ENCODE measurements at places on chromosomes 5 and 9.

- DNase-seq, result no peak
Measured at GRCh38 chr9:38253200-38253599, 139.3 kb upstream of the ALDH1B1 start.

DNA sequence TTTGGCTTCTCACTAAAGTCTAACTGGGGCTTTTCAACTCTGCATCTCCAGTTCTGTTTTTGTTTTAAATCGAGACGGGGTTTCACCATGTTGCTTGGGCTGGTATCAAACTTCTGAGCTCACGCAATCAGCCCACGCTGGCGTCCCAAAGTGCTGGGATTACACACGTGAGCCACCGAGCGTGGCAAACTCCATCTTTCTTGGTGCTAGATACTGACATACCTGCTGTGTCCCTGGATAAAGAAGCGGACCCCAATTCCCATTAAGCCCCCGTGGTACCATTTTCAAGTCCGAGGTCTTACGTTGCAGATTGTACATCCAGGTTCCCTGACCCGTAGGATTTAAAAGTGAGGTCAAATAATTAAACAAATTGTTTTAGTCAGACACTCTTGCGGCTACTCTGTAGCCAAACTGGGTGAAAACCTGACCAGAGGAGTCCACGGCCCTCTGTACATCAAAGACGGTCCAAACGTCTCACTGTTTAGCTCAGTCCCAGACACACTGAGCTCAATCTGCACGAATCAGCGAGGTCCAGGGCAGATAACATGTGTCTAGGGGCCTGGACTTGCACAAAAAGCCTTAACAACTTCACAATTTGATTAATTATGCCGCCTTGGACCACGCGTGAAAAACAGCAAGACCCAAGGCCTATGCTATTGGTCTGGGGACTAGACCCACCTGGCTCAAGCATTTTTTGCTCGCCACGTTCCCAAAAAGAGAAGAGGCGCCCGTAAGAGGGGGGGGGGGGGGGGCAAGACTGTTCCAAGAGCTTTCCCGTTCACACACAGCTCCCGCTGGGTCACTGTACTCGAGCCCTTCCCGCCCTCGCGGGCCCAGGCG is 727 bp upstream of the DNAJA1 start:
- DNase-seq, result peak; percentile 54

- no peak for DNase-seq
Measured at GRCh38 chr9:111740739-111741138, 54.0 kb downstream of the SHOC1 start.

GRCh38 chr5:141771562-141771961 is 89.5 kb upstream of the ARAP3 start:
- DNase-seq, result no peak

DNA sequence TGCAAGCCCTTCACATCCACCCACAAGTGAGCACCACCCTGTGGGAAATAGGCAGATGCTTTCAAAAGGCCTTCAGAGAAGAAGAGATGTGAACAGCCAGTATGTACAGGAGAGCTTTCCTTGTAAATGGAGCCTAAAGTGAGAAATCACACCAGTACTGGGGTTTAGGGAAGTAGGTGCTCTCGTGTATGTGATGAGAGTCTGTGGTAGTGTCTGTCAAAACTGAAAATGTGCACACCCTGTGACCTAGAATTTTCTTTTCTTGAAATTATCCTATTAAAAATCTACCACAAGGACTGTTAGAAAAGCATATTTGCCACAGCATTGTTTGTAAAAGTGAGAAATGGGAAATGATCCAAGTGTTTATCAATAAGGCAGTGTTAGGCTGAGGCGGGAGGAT is 16.6 kb downstream of the OTULINL start:
- no peak for DNase-seq

- no peak for DNase-seq
Measured at GRCh38 chr5:80959138-80959537, 1.0 kb upstream of the RASGRF2 start.

Data from stimulated activated naive CD4-positive, alpha-beta T cell treated with Interleukin-2 at 50 U/mL for 16 hours (primary cell).